ENCODE measurements at places on chromosomes 5 and 9.

- H3K27me3 ChIP-seq = no peaks in the 10 kb centered on the region
- peak overlapping the region; percentile 18 for H3K27ac ChIP-seq
- no peak for DNase-seq
- H3K4me3 ChIP-seq = no peak overlapping the region
- peaks cover 74% of the 10 kb centered on the region for H3K4me1 ChIP-seq
- no peaks in the 10 kb centered on the region for H3K36me3 ChIP-seq
These were observed 801.5 kb downstream of the NR2F1-AS1 start for GRCh38 chr5:92779536-92779935.

DNA sequence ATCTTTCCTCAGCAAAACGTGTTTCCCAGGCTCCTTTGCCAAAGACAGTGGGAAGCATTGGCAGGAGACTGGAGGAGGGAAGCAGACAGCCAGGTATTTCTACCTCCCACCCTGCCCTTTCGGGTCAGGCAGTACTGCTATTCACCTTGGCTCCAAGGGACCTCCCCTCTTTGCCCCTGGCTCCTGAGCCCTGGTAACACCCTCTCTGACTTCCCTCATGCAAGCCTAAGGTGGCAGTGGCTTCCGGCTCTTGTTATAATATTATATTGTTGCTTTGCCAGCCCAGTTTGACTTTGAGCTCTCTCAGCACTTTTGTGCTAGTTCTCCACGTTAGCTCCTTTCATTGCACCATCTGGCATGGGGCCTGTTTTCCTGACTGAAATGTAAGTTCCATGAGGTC is 81.6 kb upstream of the IFNK start:
- H3K4me3 ChIP-seq = no peak overlapping the region
- no peaks in the 10 kb centered on the region for H3K27me3 ChIP-seq
- peaks cover 43% of the 10 kb centered on the region for H3K4me1 ChIP-seq

- DNase-seq = no peak
- no peaks in the 10 kb centered on the region for H3K36me3 ChIP-seq
- H3K27ac ChIP-seq = no peak overlapping the region
- H3K4me3 ChIP-seq = no peak overlapping the region
- H3K27me3 ChIP-seq = no peaks in the 10 kb centered on the region
These were observed 19.4 kb downstream of the LURAP1L start for GRCh38 chr9:12794101-12794799.

- no peaks in the 10 kb centered on the region for H3K4me1 ChIP-seq
- no peaks in the 10 kb centered on the region for H3K36me3 ChIP-seq
- no peak overlapping the region for H3K27ac ChIP-seq
- no peak overlapping the region for H3K4me3 ChIP-seq
These were observed 48.5 kb downstream of the MTRR start for GRCh38 chr5:7917130-7918123.

GRCh38 chr5:135402031-135402430 is 3.0 kb upstream of the MACROH2A1 start:
- H3K36me3 ChIP-seq = no peaks in the 10 kb centered on the region
- no peak overlapping the region for H3K4me3 ChIP-seq
- peaks cover 82% of the 10 kb centered on the region for H3K27me3 ChIP-seq
- H3K4me1 ChIP-seq = peaks cover 18% of the 10 kb centered on the region
